CD4-positive, alpha-beta T cell treated with Interleukin-4 for 1 hour (primary cell): ENCODE measurements at places on chromosomes 4 and X.
A peak's percentile ranks its signal among the peaks of the same experiment; 100 is the strongest.

DNA sequence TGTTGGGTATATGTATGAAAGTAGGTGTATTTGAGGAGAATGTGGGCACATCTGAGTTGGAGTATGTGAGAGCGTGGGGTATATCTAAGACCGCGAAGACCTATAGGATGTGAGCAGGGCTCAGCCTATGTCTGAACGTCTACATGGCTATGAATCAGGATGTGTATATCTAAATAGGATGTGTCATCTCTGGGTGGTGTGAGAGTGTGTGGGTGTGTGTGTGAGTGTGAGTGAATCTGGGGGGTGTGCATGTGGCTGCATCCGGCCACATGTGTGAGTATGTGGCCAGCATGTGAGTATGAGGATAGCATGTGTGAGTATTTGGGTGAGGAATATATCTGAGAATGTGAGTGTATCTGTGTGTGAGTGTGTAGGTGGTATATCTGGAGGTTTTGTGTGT lies 7.7 kb downstream of the GPR173 start:
- DNase-seq: no peak

- no peak for DNase-seq
Observed at GRCh38 chrX:53171356-53171755, 53.7 kb downstream of the KDM5C start.

DNA sequence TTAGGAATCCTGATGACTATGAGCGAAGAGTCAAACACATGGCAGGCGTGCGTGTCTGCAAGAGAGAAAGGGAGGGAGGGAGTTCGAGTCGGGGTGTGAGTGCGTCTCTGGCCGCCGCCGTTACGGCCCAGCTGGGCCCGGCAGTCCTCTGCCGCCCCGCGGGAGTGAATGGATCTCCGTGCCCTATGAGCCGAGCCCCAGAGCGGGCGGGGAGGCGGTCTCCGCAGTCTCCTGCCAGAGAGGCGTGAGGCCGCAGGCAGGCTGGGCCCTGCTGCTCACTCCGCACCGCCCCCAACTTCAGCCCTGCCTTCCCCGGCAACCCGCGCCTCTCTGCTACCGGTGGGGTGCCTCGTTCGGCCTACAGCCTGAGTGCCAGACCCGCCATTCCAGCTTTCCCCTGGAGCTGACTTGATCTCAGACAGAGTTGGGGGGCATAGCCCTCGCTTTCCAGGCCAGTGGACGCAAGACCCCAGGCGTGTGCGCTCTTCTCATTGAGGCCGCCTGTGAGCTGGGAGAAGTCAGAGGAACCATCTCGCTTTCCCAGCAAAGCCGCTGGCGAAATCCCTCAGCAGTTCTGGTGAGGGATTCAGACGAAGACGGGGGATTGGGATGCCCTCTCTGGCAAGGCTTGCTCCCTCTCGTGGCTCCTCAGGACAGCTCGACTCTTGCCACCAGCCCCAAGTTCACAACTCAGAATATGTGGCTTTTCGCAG lies 1.4 kb downstream of the SLC16A2 start:
- no peak for DNase-seq

- DNase-seq: peak; percentile 87
Observed at GRCh38 chrX:72094894-72095293, 36.8 kb downstream of the RTL5 start.

GRCh38 chr4:141541851-141542250 lies 94.5 kb upstream of the IL15 start:
- no peak for DNase-seq

DNA sequence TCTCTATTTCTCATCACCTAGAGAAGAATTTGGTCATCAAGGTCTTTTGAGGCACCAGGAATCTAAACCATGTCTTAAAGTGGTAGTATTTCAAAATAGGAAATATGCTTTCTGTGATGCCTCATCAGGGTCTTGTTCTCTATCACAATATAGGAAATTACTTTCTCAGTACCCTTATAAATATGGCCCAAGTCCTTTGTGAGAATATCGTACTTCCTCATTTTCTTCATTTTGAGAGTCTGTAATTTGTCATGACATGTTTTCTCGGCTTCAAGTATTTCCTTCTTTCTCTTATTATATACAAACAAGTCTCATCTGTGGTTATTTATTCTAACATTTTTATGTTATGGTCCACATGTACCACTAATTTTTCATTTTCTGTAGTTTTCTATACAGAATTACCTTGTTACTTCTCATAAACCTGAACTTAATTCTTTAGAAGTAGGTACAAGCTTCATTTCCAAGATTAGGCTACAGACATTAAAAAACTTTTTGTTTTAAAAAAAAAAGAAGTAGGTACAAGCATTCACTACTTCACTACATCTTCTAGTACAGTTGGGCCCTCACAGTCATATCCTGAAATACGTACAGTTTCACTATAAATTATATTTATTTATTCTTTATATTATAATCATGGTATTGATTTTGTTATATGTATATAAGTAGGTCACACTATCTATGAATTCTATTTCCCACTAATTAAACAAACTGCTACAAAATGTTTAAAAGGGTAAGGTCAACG lies 54.4 kb downstream of the KLHL13 start:
- DNase-seq: no peak

- DNase-seq: no peak
Observed at GRCh38 chr4:6647582-6648230, 7.2 kb downstream of the MRFAP1 start.

- DNase-seq: no peak
Observed at GRCh38 chr4:39637221-39637585, 1.5 kb downstream of the SMIM14 start.

DNA sequence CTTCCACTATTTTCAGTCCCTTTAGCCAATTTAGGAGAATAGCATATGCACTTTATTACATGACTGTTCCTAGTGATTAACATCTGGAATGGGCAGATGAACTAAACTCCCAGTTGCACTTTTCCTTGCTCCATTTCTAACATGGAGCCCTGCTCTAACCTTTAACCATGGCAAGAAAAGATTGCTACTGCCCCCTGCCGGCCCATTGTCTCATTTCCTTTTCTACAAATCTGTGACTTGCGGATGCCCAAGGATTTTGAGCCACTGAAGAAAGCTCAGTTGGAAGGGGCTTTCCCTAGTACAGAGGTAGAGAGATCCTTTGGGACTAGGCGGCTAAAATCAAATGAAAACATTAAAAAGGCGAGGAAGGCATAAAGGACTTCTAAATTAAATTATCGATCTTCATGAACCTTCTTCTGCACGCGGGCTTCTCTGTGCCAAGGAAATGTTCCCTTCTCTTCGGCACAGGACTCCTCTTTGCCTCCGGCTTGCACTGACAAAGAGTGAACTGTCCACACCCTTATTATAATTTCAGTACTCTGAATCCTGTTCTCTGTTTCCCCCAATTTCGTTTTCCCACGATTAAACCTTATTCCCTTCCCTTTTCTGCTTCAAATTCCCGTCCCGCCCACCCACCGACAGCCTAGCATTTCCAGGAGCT lies 577 bp upstream of the GLRA2 start:
- DNase-seq: peak; percentile 12

DNA sequence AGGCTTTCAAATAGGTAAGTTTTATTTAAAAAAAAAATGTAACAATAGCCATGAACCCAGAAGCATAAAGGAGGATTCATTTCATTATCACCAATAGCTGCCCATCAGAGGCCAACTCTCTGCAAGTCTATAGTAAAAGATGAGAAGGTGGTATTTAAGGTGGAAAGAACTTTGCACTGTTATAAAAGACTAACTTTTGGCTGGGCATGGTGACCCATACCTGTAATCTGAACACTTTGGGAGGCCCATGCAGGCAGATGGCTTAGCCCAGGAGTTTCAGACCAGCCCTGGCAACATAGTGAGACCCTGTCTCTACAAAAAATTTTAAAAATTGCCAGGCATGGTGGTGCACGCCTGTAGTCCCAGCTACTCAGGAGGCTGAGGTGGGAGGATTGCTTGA lies 43.3 kb downstream of the RPS3A start:
- no peak for DNase-seq

GRCh38 chr4:86950831-86951525 lies 16.2 kb downstream of the AFF1 start:
- DNase-seq: no peak

DNA sequence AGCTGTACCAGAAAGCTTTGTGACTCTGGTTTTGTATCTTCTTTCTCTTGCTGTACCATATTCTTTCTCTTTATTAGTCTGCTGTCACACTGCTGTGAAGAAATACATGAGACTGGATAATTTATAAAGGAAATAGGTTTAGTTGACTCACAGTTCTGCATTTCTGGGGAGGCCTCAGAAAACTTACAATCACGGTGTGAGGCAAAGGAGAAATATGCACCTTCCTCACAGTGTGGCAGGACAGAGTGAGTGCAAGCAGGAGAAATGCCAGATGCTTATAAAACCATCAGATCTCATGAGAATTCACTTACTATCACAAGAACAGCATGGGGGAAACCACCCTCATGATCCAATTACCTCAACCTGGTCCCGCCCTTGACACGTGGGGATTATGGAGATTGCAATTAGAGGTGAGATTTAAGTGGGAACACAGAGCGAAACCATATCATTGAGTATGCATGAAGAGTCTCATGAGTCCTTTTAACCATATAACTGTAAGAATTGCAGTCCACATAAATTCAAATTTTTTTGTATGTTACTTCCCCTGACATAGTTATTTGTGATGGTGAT lies 67.4 kb upstream of the INPP4B start:
- DNase-seq: no peak

GRCh38 chrX:9853307-9853706 lies 67.1 kb downstream of the SHROOM2 start:
- DNase-seq: no peak

DNA sequence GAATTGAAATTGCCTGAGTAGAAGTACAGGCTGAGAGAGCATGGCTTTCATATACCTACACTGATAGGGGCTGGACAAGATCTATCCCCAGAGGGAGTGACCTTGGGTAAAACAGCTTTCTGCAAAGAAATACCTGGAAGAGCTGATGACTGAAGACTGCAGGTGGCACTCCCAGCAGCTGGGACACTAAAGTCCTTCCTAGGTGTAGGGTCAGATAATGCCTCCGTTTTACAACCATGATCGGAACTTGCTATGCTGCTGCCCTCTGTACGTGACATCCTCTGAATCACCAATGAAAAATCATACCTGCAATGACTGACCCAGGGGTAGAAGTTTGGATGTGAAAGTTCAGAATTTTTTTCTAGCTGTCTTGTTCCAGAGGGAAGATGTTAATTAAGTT lies 107.2 kb upstream of the WDR1 start:
- no peak for DNase-seq

- DNase-seq: peak; percentile 16
Observed at GRCh38 chrX:140762061-140762460, 52.5 kb downstream of the LINC00632 start.

DNA sequence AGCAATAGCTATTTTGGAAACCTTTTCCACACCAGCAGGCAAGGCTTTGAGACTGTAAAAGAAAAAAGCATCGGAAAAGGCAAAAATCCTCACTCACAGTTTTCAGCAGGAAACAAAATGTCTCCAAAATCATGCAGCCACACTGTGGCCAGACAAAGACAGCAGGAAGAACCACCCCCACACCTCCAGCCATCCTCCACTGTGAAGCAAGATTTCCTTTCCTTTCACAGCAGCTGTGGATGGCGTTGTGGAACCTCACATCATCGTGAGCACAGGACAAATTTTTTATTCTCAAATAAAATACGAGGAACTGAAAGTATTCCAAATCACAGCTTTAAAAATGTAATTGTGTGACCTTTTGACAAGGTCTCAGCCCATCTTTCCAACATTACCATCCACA lies 351.7 kb upstream of the NOCT start:
- DNase-seq: no peak

GRCh38 chr4:54971474-54971950 lies 153.9 kb downstream of the KDR start:
- no peak for DNase-seq

GRCh38 chr4:11489453-11490083 lies 60.9 kb upstream of the HS3ST1 start:
- DNase-seq: no peak

GRCh38 chrX:150352114-150352513 lies 11.0 kb upstream of the MAMLD1 start:
- DNase-seq: no peak

- DNase-seq: no peak
Observed at GRCh38 chr4:71130827-71131603, 137.6 kb downstream of the DCK start.

- DNase-seq: no peak
Observed at GRCh38 chrX:115949900-115950822, 220.4 kb upstream of the AGTR2 start.

GRCh38 chrX:30791296-30792278 lies 97.5 kb downstream of the TAB3 start:
- no peak for DNase-seq

DNA sequence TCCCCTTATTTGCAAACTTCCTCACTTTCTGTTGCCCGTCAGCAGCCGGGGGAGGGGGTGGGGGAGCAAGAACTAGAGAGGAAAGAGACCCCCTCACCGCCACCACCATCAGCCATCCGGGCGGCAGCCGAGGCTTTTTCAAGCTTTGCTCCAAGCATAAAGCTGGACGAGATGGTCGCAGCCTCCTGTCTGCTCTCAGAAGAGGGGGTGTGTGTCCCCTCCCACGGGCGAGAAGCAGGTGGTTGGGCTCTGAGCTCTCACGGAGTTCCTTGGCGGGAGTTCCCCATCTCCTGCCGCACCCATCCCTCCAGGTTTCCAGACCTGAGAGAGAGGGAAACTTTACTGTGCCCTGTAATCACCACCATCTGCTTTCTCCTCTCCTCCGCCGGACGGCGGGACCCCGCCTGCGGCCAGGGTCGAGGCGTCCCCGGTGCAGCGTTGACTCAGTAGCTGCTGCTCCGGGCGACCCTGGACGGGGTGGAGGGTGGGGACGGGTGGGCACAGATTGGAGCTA lies 4.7 kb upstream of the ARX start:
- DNase-seq: no peak
